IMR-90 (cell line): ENCODE measurements at places on chromosomes 5 and 9. TPM values are rescaled to one million over a fixed set of nuclear protein-coding genes. Genes with fewer than 3 reads are reported as not detected.

DNA sequence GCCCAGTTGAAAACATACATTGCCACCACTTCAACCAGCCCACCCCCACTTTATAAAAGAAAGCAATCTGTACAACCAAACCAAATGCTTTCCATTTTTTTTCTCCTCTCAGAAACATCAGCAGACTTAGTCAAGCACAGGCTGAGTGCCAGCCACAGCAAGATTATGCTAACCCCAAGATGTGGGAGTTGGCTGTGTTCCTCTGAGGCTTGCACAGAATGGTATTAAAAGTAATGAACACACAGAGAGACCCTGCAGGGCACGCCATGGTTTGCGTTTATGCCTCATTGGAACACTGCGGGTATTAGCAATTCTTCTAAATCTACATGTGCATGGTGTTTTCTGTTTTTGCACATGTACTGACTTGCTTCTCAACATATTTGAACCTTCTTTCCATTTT lies 419.9 kb upstream of the GRAMD2B start:
- peaks cover 8% of the 10 kb centered on the region for H3K4me1 ChIP-seq
- peak; percentile 83 for DNase-seq
- no peaks in the 10 kb centered on the region for H3K27me3 ChIP-seq
- no peak overlapping the region for H3K27ac ChIP-seq
- H3K36me3 ChIP-seq = no peaks in the 10 kb centered on the region

DNA sequence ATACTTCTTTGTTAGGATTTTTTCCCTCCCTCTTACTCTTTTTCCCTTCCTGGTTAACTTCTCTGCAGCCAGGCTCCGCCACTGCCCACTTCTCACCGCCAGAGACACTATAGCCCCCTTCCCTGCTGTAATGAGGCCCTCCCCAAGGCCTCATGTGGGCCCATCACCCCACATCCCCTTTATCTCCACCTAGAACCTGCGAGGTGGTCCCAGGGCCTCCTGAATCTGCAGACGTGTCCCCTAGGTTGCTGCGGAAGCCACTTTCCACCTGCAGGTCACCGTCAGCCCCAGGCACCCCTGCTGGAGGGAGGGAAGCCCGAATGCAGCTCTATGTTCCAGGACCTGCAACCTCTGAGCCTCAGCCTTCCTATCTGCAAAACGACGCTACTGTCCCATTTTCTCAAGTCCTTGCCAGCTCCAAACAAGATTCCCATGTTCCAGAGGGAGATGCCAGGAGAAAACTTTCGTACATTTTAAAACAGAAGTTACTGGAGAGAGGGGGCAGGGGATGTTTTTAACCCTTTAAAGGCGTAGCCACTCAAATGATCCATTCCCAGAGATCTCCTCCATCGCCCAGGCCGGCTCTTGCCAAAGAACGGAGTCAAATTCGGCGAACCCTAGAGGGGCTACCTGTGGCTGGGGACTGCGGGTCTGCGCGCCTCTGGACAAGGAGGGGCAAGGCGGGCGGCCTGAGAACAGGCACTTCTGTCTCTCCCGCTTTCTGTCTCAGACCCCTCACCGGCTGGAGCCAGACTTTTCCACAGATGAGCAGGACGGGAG lies 929 bp downstream of the SH3PXD2B start:
- H3K27ac ChIP-seq = peak overlapping the region; percentile 98
- peak; percentile 74 for DNase-seq
- H3K4me3 ChIP-seq = peak overlapping the region; percentile 98
- peaks cover 24% of the 10 kb centered on the region for H3K4me1 ChIP-seq
- peaks cover 6% of the 10 kb centered on the region; the same call in 1 of the 2 replicates for H3K36me3 ChIP-seq

DNA sequence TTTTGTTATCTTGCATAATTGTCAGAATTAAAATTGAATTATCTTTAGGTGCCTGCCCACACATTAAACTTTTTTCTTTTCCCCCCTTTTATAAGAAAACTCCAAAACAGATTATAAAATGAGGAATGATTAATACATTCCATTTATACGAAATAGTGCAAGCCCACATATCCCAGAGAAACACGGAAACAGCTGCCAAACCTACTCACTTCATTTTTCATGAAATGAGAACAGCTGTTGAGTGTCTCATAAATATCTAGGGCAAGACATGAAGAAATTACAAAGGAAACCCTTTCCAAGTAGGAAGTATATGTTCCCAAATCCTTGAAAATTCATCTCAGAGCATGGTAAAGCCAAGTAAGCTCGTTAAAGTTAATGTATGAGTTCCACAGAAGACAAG lies 459.4 kb upstream of the NMUR2 start:
- no peak for DNase-seq
- H3K36me3 ChIP-seq = no peaks in the 10 kb centered on the region
- no peak overlapping the region for H3K4me3 ChIP-seq
- no peak overlapping the region for H3K27ac ChIP-seq

GRCh38 chr9:104743376-104743985 lies 4.0 kb upstream of the NIPSNAP3A start:
- DNase-seq = peak; percentile 73
- H3K4me1 ChIP-seq = no peaks in the 10 kb centered on the region
- no peak overlapping the region for H3K4me3 ChIP-seq
- H3K27me3 ChIP-seq = no peaks in the 10 kb centered on the region
- no peak overlapping the region for H3K27ac ChIP-seq
- no peaks in the 10 kb centered on the region for H3K36me3 ChIP-seq

The RXFP3 gene
- total RNA-seq = not detected in 2 replicates

The PRLR gene
- 0.54 and 0.56 TPM in 2 replicates for total RNA-seq
